GM23338 (cell line): ENCODE measurements at places on chromosomes 11 and 22. TPM values are rescaled to one million over a fixed set of nuclear protein-coding genes. Genes with fewer than 3 reads are reported as not detected.

ZDHHC8 gene
- 26.1 and 47.6 TPM in 2 replicates for total RNA-seq

DDIAS gene
- 48.9 and 53.0 TPM in 2 replicates for total RNA-seq

MMP13 gene
- total RNA-seq: not detected in 2 replicates

CYTH4 gene
- not detected in 2 replicates for total RNA-seq

ELF5 gene
- not detected in 2 replicates for total RNA-seq

FOSL1 gene
- 10.1 and 14.6 TPM in 2 replicates for total RNA-seq

KDELR3 gene
- 5.6 and 11.1 TPM in 2 replicates for total RNA-seq

GSTT2 gene
- not detected in 2 replicates for total RNA-seq

PKNOX2 gene
- 0.43 and 0.83 TPM in 2 replicates for total RNA-seq

TRIM49C gene
- not detected in 2 replicates for total RNA-seq

OR6T1 gene
- not detected in 2 replicates for total RNA-seq

HOATZ gene
- total RNA-seq: not detected in 2 replicates

TSSK2 gene
- total RNA-seq: not detected in 2 replicates

TMEM151A gene
- total RNA-seq: 4.4 and 5.0 TPM in 2 replicates

TBX1 gene
- 0.23 and 0.66 TPM in 2 replicates for total RNA-seq

OR51B2 gene
- not detected in 2 replicates for total RNA-seq

ACTN3 gene
- total RNA-seq: 3.8 and 6.3 TPM in 2 replicates

PLEKHA7 gene
- total RNA-seq: 12.9 and 15.8 TPM in 2 replicates

MAJIN gene
- total RNA-seq: not detected in 2 replicates

SLC22A12 gene
- total RNA-seq: not detected in 2 replicates

SCN3B gene
- 1.7 and 2.2 TPM in 2 replicates for total RNA-seq

SCN4B gene
- total RNA-seq: 1.7 and 3.0 TPM in 2 replicates

OR52B4 gene
- 0.16 and 0.31 TPM in 2 replicates for total RNA-seq
